Prostate gland (tissue), 2 donors: ENCODE measurements at places on chromosomes 4 and X. TPM values are rescaled to one million over a fixed set of nuclear protein-coding genes. Genes with fewer than 3 reads are reported as not detected.
A peak's percentile ranks its signal among the peaks of the same experiment; 100 is the strongest.

DNA sequence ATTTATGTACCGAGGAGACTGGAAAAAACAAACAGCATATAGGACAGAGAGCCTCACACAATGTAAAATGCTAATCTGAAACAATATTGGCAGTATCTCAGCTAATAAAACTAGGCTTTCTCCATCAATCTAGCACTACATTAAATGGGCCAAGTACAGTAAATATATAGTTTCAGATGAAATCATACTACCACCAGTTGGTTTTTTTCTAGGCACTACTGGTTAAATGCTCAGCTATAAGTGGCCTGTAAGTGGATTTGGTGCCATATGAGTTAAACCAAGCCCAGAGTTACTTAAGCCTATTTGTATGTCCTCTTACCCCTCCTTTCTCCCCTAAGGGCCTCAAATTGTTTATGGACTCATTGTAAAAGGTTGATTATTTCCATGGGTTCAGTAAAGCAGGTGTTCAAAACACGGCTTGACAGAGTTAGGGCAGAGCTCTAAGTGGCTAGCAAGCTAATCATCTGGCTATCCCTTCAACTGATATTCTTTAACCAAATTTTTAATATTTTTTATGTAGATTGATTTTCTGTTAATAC, 57.5 kb downstream of the FAM13A start:
- H3K36me3 ChIP-seq = no peaks in the 10 kb centered on the region
- peaks cover 2% of the 10 kb centered on the region for H3K4me1 ChIP-seq
- no peak overlapping the region for H3K27ac ChIP-seq

- no peaks in the 10 kb centered on the region for H3K36me3 ChIP-seq
- DNase-seq = no peak
- H3K27ac ChIP-seq = no peak overlapping the region
Measured at GRCh38 chr4:108988464-108989195, 225.8 kb upstream of the ETNPPL start.

DNA sequence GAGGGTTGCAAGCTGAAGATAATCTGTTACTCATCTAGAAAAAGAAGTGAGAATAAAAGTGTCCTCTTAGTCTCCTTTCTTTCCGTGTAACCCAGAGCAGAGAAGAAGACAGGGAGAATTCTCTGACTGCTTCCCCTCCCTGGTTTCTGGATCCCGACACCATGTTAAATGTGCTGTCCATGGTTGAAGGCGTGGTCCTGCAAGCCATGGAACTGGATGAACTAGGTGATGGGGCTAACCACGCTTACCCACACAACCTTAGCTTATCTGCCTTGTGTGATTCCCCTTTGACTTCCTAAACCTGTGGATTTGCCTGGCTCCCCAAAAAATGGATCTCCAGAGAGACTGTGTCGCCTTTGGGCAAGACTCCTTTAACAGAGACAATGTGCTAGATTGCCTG, 907.6 kb downstream of the FSTL5 start:
- H3K27ac ChIP-seq = no peak overlapping the region
- H3K4me3 ChIP-seq = no peak overlapping the region
- no peak for DNase-seq
- no peaks in the 10 kb centered on the region for H3K36me3 ChIP-seq
- no peaks in the 10 kb centered on the region for H3K27me3 ChIP-seq
- no peaks in the 10 kb centered on the region for H3K4me1 ChIP-seq

DNA sequence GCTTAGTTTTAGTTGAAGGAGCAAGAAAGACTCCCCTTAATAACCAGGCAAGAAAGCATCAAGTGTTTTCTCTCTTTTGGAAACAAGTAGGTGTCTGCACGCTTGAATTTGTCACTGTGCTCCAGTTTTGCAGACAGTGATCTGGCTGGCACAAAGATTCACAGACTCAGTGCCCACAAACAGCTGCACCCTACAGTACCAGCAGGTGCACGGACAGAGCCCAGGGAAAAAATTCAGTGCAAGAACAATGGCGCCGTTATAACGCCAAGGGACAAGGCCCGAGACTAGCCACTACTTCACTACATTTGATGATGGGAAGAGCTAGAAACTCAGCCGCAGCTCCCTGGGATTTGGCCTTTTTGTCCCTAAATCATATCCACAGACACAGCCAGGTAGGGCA, 56.0 kb downstream of the ZNF827 start:
- no peaks in the 10 kb centered on the region for H3K27me3 ChIP-seq
- peak overlapping the region; percentile 12 for H3K27ac ChIP-seq
- H3K4me1 ChIP-seq = peaks cover 19% of the 10 kb centered on the region

- H3K4me1 ChIP-seq = no peaks in the 10 kb centered on the region
- H3K27ac ChIP-seq = no peak overlapping the region
- no peak for DNase-seq
- H3K36me3 ChIP-seq = no peaks in the 10 kb centered on the region
- H3K27me3 ChIP-seq = no peaks in the 10 kb centered on the region
Measured at GRCh38 chr4:36392024-36392423, 110.6 kb downstream of the DTHD1 start.

- no peaks in the 10 kb centered on the region for H3K4me1 ChIP-seq
- H3K4me3 ChIP-seq = no peak overlapping the region
- no peaks in the 10 kb centered on the region for H3K27me3 ChIP-seq
Measured at GRCh38 chr4:141077611-141078225, 55.6 kb downstream of the RNF150 start.

The SOWAHB gene
- 3.9 TPM for total RNA-seq

The WDR44 gene
- 15.0 TPM for total RNA-seq

The USP17L15 gene
- not detected for total RNA-seq

The CENPVL3 gene
- not detected for total RNA-seq

The SLC7A11 gene
- 1.3 TPM for total RNA-seq

The DIAPH2 gene
- total RNA-seq = 44.8 TPM

The SMIM10 gene
- 49.8 TPM for total RNA-seq
